Activated CD4-positive, alpha-beta T cell treated with anti-CD3 and anti-CD28 coated beads for 36 hours (primary cell): ENCODE measurements at places on chromosomes 3 and 15. TPM values are rescaled to one million over a fixed set of nuclear protein-coding genes. Genes with fewer than 3 reads are reported as not detected.

DNA sequence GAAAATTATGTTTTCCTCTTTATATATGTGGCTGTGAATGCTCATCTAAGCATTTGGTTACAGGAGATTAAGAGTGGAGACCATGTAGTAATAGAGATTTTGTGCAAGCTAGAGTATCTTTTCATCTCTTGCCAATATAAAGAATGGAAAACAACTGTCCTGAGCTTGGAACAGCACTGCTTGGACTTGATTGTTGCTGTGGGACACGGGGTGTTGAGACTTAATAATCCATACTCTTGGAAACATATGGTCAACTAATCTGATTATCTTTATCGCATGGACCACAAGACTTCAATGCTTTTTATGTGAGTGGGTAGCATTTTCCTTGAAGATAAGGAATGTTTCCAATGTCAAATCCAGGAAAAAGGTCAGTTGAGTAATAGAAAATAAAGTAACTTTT, 806.3 kb downstream of the DIPK2A start:
- DNase-seq: no peak

PLA2G4B gene
- total RNA-seq: 5.0 TPM

DNA sequence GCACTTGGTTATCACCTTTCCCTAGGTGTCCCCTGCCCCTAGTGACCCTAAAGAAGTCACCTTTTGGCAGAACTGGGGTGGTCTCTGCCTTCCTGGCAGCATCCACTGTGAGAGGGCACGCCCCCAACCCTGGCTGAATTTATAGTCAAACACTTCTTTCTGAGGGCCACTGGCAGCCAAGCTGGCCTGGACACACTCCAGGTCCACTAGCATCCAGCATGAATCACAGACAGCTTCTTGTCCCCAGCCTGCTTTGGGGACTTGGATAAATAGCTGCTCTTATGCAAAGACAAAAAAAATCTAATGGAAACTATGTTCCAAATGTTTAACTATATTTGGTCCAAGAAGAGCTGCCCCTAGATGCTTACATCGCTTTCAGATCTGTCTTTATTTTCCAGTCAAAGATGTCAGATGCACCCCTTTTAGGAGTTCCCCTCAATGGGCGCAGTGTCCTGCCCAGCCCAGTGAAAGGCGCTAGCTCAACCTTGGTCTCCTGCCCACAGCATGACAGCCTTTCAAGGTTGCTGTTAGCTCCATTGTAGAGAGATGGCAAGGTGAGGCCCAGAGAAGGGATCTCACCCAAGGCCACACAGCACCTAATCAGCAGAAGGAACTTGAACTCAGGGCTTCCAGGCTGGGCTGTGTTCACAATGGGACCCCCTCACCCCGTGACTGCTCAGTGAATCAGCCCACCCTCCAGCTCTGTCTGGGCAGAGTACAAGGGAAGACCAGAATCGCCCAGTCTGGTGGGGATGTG, 7.0 kb downstream of the RASL12 start:
- DNase-seq: no peak

FOXB1 gene
- total RNA-seq: 0.56 TPM
